Stimulated activated effector memory CD8-positive, alpha-beta T cell treated with anti-CD3 and anti-CD28 coated beads, Interleukin-12 subunit alpha, Interleukin-12 subunit beta, amount 100 ng/mL, for 72 hours (primary cell): ENCODE measurements at places on chromosomes 12 and 14.

- no peak for DNase-seq
Measured at GRCh38 chr14:97217111-97217885, 420.1 kb downstream of the VRK1 start.

DNA sequence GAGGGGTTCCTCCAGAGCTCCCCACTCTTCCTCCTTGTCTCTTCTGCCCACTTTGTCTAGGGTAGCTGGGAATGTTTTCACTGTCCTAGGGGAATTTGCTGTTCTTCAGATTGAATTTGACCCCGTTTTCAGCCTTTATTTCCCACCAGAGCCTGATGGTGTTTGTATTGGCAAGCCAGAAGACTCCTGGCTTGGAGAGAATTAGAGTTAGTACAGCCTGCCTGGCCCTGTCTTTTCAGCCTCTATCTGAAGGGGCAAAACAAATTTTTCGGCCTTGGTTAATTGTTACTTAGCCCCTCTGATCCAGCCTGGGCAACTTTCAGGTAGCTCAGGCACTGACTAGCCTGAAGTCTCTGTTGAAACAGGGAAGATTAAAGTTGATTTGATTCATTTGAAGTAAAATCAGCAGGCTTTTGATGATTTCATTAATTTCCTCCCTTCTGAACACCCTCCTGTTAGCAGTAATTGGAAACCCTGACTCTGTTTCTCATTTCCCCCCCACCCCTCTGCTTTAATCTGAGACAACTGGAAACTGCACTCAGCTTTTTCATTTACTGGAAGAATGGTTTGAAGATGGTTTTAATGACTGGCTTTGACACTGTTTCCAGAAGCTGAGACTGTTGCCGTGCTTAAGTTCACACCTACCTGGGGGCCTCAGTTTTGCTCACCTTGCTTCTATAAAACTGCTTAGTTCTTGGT, 63.3 kb downstream of the SUSD6 start:
- DNase-seq, result no peak

DNA sequence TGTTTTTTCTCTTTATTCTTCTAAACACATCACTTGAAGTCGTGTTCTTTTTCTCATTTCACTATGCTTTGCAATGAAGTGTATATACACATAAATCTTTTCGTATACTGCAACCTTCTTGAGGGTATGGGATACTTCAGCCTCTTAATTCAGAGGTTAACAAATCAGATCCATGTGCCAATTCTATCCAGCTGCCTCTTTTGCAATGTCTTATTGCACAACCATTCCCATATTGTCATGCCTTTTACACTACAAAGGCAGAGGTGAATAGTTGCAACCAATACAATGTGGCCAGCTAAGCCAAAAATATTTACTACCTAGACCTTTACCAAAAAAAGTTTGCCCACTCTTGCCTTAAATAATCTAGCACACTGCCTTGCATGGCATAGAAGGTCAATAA, 224.5 kb upstream of the FOXG1 start:
- DNase-seq, result no peak

- DNase-seq, result no peak
Measured at GRCh38 chr14:27002179-27002578, 404.3 kb upstream of the NOVA1 start.

GRCh38 chr12:124764451-124764850, 99.2 kb downstream of the SCARB1 start:
- DNase-seq, result no peak

GRCh38 chr12:46222636-46223035, 46.2 kb downstream of the SLC38A1 start:
- DNase-seq, result no peak
